ENCODE measurements at places on chromosomes 6 and 20.
A peak's percentile ranks its signal among the peaks of the same experiment; 100 is the strongest.

GRCh38 chr20:57093766-57094165 is 172.7 kb downstream of the BMP7 start:
- no peak for DNase-seq

- no peak for DNase-seq
These were observed 13.9 kb downstream of the KCNK15 start for GRCh38 chr20:44759595-44759994.

DNA sequence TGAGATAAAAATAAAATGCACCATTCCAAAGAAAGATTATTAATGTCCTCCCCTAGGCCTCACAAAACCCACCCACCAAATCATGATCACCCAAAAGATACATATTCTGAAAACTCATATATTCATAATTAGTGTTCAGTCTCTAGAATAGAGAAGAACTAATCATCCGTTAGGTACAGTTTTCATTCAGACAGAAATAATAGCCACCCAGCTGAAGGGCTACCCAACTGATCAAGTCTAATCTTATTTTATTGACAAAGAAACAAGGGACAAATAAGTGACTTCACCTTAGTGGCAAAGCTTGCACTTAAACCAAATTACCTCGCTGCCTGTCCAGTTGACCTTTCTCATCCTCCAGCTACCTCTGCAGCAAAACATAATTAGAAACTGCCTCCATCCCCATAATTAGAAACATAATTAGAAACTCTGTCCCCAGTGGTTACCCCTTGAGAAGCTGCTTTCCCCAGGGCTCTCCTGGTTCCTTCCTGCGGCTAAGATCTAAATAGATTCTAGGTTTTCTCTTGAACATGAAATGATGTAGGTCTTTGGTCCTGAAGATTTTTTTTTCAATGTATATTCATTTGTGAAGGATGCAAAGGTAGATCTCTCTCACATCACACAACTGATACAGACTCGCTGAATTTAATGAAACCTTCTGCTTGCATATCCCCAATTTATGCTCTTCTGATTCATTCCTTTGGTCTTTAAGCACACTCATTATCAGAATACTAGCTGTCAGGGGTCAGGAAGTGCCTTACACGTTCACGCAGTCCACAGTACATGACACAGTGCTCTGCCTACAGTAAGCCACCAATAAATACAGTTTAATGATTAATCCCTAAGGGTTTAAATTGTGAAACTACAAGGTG is 46.3 kb downstream of the HBS1L start:
- DNase-seq = no peak

GRCh38 chr20:4607287-4607713 is 114.4 kb upstream of the PRND start:
- peak; percentile 11 for DNase-seq

DNA sequence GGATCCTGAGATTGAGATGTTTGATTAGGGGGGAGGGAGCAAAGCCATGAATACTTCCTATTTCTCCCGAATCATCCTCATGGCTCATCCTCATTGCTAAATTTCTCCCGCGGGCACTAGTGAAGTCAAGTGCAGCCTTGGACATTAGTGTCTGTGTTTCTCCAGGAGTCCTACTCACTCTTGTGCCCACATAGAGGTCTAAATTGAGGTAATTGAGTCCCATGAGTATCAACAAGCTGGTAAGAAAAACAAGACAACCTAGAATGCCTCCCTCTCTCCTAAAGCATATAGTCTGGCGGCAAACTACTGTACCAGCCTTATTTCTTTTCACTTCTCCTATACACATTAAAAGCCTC is 420 bp downstream of the CENPQ start:
- DNase-seq = no peak

GRCh38 chr6:43172104-43173007 is 1.3 kb downstream of the SRF start:
- peak; percentile 24 for DNase-seq

GRCh38 chr6:80402266-80402665 is 295.8 kb downstream of the BCKDHB start:
- DNase-seq = no peak

DNA sequence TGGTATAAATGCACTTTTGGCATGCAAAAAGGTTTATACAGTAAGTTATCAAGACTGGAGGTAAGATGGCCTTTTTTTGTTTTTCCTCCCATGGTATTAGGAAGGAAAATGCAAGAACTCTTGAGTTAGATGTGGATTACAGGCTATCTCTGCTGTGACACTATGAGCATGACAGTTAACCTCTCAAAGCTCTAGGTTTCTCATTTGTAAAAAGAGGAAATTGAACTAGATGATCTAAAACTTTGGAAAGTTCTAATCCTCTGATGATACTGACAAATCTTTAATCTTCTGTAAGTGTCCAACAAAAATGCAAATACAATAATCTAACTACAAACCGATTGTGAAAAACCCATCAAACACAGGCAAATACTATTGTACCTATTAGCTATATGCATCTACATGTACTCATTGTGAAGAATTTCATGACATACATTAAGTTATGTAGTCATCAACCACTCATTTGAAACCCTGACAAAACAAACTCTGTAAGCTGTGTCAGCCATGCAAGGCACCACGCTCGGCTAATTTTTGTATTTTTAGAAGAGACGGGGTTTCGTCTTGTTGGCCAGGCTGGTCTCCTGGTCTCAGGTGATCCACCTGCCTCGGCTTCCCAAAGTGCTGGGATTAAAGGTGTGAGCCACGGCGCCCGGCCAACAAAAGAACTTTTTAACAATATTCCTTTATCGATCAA is 4.2 kb downstream of the CDK19 start:
- DNase-seq = no peak

DNA sequence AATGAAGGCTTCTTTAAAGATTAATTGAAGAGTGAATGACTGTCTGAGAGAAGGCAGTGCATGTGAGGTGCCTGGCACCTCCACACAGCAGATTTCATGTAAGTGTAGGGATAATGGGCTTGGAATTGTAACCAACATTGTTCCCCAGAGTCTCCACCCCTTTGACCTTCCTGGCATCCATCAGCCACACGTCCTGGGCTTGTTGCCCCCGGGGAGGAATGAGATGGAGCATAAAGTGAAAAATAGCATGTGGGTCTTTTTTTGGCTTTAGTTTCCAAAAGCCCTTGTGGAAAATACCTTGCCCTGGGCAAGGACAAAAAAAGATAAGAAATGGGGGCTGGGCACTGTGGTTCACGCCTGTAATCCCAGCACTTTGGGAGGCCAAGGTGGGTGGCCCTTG is 242.2 kb upstream of the ECI2 start:
- DNase-seq = no peak

DNA sequence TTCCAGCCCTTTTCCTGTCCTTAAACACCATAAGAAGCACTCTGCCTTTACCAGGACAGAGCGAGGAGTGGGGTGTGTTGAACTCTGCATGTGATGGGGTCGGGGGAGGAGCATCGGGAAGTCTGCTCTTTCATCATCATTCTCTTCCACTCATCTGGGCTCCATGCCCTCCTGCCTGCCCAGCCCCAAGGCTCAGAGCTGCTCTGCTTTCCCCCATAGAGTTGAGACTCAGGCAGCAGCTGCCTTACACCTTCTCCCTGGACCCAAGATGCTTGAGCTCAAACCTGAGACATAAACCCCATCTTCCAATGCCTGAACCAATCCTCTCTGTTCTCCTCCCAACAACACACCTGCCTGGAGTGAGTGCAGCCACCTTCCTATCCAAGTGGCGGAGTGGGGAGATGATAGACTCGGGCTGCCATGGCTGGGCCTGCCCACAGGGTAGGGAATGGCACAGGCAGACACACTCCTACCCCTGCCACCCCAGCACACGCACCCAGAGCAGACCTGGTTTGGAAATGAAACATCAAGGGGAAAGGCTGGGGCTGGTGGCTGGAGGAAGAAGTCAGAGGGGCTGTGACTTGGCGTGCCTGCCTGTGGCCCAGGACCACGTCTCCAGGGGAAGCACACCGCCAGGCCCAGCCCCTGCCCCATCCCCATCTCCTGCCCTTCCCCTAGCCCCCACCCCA is 28.4 kb downstream of the TFEB start:
- DNase-seq = no peak

- no peak for DNase-seq
These were observed 41.1 kb downstream of the EZR start for GRCh38 chr6:158778005-158778527.

DNA sequence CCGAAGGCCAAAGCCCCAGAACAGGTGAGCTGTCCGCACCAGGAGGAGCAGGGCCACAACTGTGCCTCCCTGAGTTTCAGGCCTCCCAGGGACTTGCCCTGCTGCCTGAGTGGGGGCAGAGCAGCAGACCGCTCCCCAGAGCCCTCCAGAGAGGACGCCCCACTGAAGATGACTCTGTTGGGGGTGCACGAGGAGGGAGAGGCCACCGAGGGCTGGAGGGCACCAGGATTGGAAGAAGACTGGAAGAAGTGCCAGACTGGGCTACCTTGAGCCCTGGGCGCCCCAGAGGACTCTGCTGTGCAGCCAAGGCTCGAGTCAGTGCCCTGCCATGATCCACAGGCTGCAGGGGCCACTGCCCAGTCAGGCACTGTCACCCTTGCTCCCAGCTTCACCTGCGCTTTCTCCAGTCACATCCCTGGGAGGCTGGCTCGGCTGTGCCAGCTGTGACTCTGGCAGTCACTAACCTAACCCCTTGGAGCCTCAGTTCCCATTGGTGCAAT is 11.3 kb downstream of the CST7 start:
- DNase-seq = no peak

GRCh38 chr20:43915211-43916072 is 790 bp downstream of the TOX2 start:
- DNase-seq = no peak

GRCh38 chr6:10877871-10878270 is 4.0 kb downstream of the GCM2 start:
- DNase-seq = no peak

GRCh38 chr20:58651559-58651945 is 469 bp downstream of the STX16 start:
- no peak for DNase-seq

DNA sequence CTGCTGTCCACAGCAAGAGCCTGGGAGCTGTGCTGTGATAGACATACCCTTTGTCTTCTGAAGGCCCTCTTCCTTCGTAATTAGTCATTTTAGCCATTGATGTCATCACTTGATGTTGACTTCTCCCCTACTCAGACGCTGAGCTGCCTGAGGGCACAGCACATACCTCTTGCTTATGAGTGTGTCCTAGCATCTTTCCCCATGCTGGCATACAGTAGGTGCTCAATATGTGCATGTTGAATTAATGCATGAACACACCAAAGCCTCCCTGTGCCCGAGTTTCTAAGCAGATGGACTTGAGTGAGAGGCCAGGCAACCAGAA is 35.8 kb upstream of the FAM83D start:
- no peak for DNase-seq

DNA sequence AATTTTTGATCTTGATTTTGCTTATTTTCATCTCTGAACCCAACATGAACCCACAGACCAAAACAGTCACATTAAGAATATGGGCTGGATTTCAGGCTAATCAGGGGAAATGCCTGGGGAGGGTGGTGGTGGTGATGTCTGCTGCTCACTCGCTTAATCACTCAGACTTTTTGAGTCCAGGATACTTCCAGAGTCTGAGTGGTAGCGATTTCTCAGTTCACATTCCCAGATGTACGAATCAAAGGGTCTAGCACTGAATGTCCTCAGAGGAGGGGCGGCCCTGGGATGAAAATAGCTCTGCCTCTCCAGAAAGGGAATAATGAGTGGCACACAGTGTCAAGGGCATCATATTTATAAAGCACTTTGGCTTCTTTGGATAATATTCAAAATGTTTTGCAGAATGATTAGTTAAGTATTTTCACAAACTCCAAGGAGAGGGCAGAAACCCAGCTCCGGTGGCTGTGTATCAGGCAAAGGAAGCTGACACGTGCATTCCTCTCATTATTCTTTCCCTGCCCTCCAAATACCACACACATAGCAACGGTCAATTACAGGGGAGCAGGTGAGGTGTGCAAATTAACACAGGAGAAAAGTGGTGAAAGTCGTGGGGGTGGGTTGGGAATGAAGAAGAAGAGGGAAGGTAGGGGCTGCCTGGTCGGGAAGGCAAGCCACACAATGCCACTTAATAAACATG is 345.2 kb upstream of the RSPO3 start:
- no peak for DNase-seq

DNA sequence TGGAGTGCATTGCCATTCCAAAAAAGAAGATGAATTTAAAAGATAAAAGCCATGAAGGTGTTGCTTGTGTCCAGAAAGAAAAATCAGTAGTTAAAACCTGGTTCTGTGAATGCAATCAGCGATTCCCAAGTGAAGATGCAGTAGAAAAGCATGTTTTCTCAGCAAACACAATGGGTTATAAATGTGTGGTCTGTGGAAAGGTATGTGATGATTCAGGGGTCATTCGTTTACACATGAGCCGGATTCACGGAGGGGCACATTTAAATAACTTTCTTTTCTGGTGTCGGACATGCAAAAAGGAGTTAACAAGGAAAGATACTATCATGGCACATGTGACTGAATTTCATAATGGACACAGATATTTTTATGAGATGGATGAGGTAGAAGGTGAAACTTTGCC is 24.7 kb upstream of the BAG2 start:
- DNase-seq = no peak

DNA sequence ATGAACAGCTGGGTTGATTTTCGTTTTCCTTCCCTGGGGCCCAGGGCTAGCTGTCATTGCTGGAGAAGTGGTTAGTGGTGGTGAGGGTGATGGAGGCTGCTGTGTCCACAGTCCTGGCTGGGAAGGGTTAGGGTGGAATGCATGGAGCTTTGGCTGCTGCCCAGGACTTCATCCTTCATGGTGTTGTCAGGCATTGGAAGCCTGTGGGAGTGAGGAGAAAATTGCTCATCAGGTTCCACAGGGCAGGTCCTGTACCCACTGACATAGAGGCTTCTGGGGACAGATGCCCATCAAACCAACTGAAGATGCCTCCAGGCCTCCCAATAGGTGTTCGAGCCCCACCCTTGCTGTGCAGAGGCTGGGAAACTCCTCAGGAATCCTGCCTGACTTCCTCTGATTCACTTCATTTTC is 262.4 kb upstream of the SUPT3H start:
- no peak for DNase-seq

DNA sequence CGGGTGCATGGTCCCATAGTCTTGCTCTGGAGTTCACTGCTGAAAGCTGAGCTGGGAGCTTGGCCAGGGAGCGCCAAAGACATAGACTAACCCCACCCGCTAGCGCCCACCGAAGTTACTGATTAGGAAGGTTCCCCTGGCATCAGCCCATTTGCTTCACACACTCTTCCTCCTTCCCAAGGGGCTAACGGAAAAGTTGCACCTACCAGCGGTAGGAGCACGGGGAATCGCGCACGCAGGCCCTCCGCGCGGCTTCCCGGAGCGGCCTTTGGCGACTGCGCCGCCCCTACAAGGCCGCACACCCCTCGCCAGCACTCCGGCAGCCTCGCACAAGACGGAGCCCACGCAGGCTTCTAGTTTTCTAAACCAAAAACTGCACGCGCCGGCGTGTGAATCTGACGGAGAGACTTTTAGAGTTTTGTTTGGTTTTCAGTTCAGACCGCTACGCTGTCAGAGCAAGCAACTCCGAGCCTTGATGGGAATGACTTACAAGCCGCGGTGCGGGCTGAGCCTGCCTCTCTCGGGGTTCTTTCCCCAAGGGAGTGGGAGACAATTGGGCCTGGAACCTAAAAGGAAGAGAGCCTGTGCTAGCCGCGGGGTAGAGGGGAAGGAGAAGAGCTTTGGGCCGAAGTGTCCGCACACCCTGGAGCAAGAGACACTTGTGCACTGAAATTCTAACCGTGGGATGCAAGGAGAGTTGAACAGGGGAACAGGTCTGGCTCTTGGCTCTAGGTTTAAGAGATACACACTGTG is 891 bp upstream of the POU3F2 start:
- DNase-seq = no peak

GRCh38 chr6:111411046-111411445 is 72.0 kb downstream of the REV3L start:
- no peak for DNase-seq

Data from stimulated activated CD4-positive, alpha-beta T cell treated with anti-CD3 and anti-CD28 coated beads, Interleukin-15, amount 100 ng/mL, for 1 hour (primary cell).